ENCODE measurements at places on chromosomes 2 and 18.

- DNase-seq: no peak
These were observed 36.5 kb upstream of the C1D start for GRCh38 chr2:68099260-68099659.

GRCh38 chr2:124640221-124640750, 615.2 kb downstream of the CNTNAP5 start:
- DNase-seq: no peak

DNA sequence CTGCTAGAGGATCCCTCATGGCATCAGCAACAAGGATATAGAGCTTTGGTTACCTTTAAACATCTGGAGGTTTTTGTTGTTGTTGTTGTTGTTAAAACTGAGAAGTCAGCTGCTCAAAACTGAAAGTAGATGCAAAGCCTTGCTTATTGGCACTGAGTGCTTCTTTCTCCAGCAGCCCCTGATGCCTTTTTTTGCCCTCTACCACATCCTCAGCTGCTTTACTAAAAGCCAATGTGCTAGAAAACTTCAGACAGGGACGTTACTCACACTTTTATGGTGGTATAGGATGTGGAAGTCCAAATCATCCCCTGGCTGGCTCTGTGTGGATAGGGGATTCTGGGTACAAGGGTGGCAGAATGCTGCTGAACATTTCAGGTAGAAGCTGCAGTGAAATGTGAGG, 78.3 kb upstream of the CHST9 start:
- no peak for DNase-seq

GRCh38 chr2:66836851-66837250, 401.9 kb downstream of the MEIS1 start:
- DNase-seq: no peak

GRCh38 chr18:57648414-57648813, 26.8 kb upstream of the NARS1 start:
- no peak for DNase-seq

DNA sequence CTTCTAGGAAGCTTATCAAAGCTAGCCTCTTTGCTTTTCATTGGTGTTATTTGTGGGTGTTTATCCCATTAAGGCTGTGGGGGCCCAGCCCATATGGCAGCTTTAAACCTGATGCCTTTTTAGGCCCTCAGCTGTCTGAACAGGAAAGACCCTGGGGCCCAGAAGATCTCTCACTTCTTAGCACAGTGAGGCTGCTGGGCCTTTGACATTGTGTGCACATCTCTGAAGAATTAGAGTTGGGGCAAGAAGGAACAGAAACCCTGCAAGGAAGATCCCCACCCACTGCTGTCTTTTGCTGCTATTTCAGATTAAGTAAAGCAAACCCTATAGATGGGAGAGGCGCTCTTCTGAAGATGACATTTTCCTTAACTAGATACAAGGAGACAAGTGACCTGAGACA, 250.0 kb downstream of the SMAD2 start:
- no peak for DNase-seq

GRCh38 chr2:55519938-55520885, 694 bp downstream of the CFAP36 start:
- DNase-seq: peak; percentile 27

DNA sequence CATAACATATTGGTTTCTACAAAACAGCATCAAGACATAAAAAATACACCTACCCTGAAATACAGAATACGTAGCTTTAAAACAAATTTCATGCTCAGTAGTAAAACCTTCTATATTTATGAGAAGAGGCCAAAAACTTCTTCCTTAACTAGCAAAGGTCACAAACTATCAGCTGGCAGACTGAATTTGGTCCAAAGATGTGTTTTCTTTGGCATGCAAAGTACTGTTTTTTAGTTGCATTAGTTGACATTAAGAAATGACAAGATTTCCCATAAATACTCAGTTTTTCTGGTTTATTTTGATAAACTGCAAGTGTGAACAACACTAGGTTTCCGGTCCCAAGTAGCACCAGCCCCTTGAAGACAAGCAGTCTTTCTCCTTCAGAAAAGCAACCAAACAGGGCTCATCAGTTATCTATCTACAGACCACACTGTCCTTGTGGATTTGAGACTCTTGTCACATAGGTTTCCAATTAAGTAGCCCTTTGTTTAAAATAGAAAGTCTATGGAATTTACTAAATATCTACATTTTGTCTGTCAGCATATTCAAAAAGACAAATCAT, 35.6 kb downstream of the SLC25A12 start:
- DNase-seq: no peak

DNA sequence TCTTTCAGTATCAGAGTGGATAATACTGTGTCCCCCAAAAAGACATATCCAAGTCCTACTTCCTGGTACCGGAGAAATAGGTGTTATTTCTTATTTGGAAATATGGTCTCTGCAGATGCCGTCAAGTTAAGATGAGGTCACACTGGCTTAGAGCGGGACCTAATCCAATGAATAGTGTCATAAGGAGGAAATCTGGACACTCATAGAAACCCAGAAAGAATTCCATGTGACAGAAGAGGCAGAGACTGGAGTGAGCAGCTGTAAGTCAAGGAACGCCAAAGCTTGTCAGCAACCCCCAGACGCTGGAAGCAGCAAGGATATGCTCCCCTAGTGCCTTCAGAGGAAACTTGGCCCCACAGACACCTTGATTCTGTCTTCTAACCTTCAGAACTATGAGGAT, 69.8 kb downstream of the CCBE1 start:
- DNase-seq: no peak

DNA sequence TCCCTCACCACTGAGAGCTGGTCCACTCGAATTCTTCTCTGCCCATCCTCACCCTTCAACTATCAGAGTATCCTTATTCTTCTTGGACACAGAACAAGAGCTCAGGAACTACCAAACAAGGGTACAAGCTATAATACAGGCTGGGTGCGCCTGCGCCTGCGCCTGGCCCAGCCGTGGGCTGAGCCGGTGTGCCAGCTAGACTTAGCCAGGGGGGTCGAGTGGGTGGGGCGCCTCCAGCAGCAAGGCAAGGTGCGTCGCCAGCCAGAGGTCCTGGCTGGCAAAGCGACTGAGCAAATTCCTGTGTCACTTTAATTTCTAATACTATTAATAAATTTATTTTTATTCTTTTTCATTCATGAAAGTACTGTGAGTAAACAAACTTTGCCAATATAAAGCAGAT, 1072.6 kb upstream of the PIK3C3 start:
- no peak for DNase-seq

- DNase-seq: no peak
These were observed 146.5 kb downstream of the ASB1 start for GRCh38 chr2:238573065-238573778.

GRCh38 chr18:47413327-47413726, 161.9 kb upstream of the SKOR2 start:
- no peak for DNase-seq

DNA sequence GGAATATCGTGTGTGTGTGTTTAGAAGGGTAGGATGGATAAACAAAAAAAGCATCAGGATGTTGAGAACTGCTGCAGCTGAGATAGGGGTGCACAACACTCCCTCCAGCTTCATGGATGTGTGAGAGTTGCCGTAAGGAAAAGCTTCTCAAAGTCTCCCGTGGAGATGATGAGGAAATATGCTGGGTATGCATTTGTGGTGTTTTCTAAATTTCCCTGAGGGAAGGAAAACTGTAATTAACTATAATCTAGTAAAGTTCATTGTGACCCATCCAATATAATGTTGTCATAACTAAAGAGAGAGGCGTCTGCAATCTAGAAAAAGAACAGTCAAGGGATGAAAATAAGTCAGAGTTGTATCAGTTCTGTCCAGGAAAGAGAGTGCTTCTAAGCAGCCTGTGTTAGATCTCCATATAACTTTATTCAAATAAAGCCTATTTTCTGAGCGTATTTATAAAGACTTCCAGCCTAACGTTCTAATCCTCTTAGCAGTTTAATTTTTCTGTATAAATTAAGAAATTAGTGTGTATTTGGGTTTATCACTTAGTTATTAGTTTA, 7.3 kb upstream of the LMAN2L start:
- no peak for DNase-seq

DNA sequence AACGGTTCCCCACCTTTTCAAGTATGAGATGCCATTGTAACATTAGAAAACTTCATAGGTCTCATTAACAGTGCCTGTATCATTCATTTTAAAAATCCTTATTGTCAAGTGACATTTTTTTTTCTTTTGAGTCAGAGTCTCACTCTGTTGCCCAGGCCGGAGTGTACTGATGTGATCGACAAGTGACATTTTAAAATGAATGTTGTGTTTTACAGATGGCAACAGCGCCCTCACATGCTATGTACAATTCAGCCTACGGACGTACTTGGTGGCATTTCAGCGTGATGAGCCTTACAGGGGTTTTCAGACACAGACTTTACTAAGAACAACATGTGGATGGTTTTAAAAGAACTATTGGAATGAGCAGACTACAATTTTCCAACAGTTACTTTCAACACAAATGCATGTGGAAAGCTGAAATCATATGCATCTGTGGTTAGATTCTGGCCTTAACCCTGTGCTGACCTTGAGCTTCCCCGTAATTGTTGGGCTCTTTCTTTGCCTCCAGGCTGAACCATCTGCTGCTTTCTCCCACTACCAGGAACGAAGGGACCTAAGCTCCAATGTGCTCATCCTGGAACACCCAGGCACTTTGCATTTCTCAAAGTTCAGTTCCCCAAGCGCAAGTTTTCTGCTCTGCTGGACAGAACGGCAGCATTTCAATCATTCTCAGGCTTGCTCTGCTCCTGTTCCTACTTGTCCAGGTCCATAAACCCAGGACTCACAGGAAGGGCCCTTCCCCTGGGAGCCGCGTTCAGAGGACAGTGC, 119.9 kb upstream of the NDUFV2 start:
- DNase-seq: no peak

DNA sequence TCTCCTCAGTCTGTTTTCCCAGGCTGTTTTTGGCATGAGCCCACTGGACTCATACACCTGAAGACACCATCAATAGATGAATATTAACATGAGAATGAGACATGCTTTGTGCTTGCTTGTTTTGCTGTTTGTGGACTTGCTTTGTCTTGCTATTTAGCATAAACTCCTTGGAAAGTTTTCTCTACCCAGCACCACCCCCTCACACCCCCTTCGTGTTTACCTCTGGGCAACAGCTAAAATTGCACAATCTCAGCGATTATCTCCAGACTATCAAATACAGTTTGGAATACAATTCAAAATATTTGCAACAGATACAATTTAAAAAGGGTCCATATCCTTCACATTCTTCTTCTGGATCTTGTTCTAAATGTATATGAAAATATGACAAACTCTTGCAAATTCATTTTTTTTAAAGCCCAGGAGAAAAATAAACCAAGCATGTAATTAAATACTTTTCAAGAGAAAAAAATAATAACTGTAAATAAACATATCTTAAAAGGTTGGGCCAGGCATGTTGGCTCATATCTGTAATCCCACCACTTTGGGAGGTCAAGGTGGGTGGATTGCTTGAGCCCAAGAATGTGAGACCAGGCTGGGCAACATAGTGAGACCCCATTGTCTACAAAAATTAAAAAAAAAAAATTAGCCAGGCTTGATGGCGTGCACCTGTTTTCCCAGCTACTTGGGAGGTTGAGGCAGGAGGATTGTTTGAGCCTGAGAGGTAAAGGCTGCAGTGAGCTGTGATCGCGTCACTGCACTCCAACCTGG, 32.3 kb upstream of the PMAIP1 start:
- no peak for DNase-seq

DNA sequence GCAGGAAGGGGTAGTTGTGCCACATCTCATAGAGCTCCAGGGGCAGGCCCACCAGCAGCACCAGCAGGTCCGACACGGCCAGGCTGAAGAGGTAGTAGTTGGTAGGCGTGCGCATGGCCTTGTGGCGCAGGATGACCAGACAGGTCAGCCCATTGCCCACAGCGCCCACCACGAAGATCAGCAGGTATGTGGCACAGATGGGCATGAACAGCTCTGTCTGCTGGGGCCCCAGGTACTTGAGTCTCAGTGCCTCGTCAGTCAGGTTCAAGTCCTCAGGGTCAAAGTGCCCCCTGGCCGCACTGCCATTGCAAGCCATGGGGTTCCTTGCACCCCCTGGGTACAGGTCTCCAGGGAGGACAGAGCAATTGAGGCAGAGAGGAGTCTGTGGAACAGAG, 1.6 kb downstream of the NMUR1 start:
- no peak for DNase-seq

DNA sequence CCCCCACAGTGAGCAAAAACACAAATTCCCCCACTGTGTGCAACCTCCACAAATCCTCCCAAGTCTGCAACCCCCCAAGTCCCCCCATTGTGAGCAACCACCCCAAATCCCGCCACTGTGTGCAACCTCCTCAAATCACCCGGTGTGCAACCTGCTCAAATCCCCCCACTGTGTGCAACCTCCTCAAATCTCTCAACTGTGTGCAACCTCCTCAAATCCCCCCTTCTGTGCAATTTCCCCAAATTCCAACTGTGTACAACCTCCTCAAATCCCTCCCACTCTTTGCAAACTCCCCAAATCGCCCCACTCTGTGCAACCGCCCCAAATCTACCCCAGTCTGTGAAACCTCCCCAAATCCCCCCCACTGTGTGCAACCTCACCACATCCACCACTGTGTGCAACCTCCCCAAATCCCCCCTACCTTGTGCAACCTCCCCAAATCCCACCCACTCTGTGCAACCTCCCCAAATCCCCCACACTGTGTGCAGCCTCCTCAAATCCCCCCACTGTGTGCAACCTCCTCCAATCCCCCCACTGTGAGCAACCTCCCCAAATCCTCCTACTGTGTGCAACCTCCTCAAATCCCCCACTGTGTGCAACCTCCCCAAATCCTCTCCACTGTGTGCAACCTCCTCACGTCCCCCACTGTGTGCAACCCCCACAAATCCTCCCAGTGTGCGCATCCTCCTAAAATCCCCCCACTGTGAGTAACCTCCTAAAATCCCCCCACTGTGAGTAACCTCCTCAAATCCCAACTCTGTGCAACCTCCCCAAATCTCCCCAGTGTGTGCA, 115.2 kb downstream of the TPO start:
- DNase-seq: no peak

DNA sequence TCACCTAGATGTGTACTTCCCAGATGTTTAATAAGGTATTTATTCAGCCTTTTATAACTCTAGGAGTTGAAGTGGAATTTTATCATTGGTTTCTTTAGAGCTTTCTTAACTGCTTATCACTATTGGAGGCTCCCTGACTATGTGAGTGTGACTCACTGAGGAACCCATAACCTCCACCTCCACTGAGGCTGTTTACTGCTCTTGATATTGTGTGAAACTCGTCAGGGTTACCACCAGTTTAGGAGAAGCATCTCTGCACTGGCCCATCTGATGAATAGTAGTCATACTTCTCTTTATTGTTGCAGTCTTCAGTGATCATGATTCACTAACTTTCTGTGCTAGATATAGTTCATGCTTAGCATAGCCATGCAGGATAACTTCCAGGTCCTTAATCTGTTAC, 79.6 kb upstream of the UBXN4 start:
- no peak for DNase-seq

DNA sequence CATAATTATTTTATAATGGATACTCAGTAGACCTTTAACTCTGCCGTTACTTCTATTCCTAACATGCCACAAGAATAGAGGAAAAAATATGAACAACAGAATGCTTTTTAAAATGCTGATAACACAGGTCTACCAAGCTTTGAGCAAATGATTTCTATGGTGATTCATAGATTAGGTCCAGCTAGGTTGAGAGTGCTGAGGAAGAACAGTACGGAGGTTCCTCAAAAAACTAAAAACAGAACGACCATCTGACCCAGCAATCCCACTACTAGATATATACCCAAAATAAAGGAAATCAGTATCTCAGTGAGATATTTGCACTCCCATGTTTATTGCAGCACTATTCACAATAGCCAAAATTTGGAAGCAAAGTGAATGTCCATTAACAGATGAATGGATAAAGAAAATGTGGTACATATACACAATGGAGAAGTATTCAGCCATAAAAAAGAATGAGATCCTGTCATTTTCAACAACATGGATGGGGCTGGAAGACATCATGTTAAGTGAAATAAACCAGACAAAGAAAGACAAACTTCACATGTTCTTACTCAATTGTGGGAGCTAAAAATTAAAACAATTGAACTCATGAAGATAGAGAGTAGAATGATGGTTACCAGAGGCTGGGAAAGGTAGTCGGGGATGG, 111.6 kb upstream of the SERTAD2 start:
- DNase-seq: no peak

Measured in activated CD4-positive, alpha-beta T cell treated with anti-CD3 and anti-CD28 coated beads, Interleukin-2, amount 50 U/mL, for 1 hour (primary cell).